Left cardiac atrium (tissue), 4 donors: ENCODE measurements at places on chromosomes 2 and 18.
A peak's percentile ranks its signal among the peaks of the same experiment; 100 is the strongest.

DNA sequence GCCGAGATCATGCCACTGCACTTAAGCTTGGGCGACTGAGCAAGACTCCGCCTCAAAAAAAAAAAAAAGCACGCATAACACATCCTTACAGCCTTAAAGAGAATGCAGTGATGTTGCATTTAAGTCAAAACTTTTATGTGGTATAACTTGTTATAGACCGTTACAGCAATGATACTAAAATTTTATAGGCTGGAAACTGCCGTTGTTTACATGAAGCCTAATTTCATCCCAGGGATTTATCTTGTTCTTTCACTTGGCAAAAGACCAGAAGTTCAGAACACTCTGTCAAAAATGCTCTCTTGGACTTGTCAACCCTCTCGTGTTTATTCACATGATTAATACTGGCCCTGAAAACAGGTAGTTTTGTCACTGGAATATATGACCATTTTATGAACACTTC is 7.4 kb downstream of the GNAL start:
- no peak for DNase-seq

- no peak for DNase-seq
Observed at GRCh38 chr2:240868286-240869108, at the start of gene AGXT. Gene AGXT (plus strand): TSS chr2:240868824. CDS start chr2:240868866, 42 bp downstream.

DNA sequence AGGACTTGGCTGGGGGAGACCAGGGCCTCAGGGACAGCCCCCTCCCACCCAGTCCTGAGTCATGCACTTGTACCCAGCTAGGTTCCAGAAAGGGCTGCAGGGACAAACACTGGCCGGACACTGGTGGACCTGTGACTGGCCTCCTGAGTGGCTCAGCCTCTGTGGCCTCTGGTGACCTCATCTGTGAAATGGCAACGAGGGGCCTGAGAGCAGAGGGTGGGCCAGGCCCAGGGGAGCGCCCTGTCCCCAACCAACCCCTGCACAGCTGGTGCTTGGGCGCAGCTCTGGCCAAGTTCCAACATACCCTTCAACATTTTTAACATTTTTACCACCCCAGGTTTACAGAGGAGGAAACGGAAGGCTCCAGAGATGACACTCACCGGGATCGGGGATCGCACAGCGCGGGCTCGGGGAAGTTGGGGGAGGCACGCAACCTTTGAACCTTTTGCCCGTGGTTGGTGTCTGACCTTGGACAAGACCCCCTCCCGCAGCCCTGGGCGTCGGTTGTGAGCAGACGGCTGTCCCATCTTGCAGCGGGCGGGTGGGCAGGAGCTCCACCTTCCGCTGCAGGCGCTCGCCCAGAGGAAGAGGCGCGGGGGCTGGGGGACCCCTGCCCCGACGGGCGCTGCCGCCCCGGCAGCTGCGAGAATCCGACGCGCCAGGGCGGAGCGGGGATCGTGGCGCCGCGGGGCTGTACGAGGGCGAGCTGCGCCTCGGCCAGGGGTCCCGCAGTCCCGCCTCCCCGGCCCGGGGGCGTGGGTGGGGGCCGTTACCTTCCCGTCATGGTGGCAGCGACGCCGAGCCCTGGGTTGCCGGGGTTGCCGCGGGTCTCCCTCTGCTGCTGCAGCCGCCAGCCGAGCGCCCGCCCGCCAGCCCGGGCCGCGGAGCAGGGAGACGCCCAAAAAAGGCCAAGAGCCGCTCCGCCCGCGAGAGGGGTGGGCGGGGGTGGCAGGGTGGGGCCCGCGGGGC is 805 bp downstream of the LIMS2 start:
- DNase-seq = peak; percentile 64

DNA sequence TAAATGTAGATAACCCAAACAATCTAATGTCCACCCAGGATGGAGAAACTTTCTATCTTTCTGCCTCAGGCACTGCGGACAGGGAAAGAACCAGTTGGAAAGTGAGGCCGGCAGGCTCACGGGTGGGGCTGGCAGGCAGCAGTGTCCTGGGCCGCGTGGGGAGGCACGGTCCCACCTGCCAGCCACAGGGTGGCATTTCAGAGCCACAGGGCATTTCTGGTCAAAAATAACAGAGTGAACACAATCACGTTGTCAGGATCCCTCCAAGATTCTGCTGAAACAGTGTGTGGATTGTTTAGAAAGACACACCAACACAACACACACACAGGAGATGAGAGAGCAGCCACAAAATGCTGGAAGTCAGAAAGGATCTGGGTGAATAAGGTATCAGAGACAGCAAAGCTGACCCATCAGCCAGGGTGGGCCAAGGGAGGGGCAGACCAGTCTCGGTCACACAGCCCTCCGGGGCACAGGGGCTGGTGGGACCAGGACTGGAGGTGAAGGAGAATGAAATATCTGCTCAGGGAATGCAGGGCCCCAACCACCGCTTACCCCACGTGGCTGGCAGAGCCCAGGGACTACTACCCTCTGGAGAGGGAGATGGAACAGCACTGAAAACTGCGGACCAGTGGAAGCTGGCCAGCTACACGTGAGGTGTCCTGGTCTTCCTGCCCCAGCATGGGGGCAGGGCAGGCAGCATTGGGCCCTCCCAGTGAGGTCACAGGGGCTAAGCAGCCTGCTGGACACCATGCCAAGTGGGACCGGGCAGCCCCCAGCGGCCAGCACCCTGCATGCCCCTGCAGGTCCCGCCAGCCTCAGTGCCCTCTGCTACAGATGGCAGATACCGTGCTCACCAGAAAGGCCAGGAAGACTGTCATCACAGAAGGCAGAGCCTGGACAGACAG is 173.9 kb downstream of the HDAC4 start:
- DNase-seq = no peak

- DNase-seq = no peak
Observed at GRCh38 chr2:113894156-113894743, 4.4 kb downstream of the ACTR3 start.

DNA sequence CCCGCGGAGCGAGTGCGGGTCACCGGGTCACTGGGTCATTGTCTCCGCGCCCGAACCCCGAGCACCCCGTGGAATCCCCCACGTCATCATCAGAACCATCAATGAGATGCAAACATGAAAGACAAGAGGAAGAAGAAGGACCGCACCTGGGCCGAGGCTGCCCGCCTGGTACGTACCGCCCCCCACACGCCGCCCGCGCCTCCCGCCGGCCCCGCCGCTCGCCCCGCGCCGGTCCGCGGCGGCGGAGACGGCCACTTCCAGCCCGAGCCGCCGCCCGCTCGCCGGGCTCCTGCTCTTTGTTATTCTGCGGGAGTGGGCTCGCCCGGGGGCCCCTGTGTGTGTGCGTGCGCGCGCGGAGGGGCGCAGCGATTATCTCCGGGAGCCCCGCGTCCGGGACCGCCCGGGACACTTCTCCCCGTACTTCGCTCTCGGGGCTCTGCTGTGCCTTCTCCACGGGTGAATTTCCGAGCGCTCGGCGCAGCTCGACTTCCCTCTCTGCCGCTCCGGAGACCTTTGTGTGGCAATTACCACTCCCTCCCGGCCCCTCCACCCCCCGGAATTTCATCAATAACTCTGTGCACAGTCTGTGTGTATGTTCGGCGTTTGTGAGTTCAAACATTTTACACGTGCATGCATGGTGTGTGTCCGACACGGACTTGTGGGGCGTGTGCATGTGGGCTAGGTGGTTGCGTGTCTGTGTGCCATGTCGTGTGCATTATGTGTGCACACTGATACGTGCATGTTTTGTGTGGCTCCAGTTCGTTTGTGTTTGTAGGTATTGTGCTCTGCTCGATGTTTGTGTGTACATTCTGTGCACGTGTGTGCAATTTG is 714 bp downstream of the ASXL3 start:
- DNase-seq = peak; percentile 35

- DNase-seq = no peak
Observed at GRCh38 chr18:73365018-73365417, 497.2 kb upstream of the NETO1 start.

GRCh38 chr2:127092901-127093516 is 13.9 kb downstream of the BIN1 start:
- no peak for DNase-seq

DNA sequence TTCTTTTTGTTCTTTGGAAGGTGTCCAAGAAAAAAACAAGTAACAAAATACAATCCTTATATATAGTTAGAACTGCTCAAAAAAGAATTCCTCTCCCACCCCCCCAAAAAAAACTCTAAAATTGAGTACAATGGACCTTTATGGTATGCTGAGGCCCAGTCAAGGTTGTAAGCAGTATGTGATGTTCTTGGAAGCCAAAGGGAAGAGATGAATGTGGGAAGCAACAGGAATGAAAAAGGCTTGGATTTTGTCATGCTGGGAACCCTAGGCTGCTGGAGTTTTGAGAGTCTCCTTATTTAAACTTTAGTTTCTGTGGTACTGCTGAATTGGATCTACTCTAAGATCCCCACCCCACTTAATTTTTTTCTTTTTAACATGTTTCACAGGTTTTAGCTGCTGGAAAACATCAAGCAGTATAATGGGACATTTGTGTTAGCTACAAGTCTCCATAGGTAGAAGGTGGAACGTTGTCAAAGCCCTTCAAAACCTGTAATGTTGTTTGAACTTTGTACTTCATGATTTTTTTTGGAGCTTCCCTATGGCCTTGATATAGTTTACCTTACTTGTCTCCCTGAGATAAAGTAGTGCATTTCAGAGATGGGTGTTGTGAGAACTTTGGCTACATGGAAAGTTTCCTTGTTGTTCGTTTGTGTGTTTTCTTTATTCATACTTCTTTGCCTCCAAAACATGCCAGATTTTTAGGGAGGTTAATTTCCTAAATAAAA is 57.7 kb downstream of the PHLPP1 start:
- DNase-seq = no peak

DNA sequence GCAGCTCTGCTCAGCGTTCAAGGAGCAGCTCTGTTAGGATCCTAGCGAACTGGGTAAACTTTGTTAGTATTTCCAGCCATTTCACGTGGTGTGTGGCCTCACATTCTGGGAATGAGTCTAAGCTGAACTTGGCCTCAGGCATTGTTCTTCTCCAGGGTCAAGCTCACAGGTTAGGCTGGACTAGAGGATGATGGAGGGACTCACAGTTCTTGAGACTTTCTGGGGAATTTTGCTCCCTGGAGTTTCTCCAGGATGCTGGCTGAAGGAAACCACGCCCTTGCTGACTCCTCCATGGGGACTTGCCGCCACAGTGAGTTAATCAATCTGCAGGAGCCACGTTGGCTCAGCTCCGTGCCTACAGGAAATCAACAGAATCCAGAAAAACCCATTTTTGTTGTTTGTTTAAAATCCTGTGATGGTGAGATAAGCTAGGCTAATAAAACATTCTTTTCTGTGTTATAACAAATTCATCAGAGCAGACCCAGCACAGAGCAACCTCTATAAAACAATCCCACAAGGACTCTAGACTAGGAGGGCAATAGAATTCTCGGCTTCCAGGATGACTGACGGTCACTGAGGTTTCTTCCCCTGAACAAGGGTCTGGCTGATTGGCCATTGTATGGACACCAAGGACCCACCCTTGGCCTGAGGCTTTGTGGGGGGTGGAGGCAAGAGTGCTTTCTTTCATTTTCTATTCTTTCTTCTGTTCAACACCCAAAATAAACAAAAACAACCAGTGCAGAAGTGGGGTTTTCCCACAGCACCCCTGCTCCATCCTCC is 12.6 kb downstream of the CNDP1 start:
- peak; percentile 63 for DNase-seq
